Purkinje cell (primary cell): ENCODE measurements at places on chromosomes 4 and X. TPM values are rescaled to one million over a fixed set of nuclear protein-coding genes. Genes with fewer than 3 reads are reported as not detected.

FANCB gene
- polyA plus RNA-seq, result 2.8 TPM in 1 of 2 replicates, not detected in the other

GLOD5 gene
- 3.0 TPM in 1 of 2 replicates, not detected in the other for polyA plus RNA-seq

NLGN3 gene
- polyA plus RNA-seq, result 16.1 and 16.4 TPM in 2 replicates

PPP2R2C gene
- 15.0 and 15.1 TPM in 2 replicates for polyA plus RNA-seq

TEX13D gene
- polyA plus RNA-seq, result not detected in 2 replicates

SPANXA2 gene
- polyA plus RNA-seq, result not detected in 2 replicates

PDE5A gene
- polyA plus RNA-seq, result 103 and 108 TPM in 2 replicates
